ENCODE measurements at places on chromosomes 6 and 20.

- DNase-seq = no peak
Observed at GRCh38 chr6:27066802-27067201, 180.7 kb upstream of the PRSS16 start.

DNA sequence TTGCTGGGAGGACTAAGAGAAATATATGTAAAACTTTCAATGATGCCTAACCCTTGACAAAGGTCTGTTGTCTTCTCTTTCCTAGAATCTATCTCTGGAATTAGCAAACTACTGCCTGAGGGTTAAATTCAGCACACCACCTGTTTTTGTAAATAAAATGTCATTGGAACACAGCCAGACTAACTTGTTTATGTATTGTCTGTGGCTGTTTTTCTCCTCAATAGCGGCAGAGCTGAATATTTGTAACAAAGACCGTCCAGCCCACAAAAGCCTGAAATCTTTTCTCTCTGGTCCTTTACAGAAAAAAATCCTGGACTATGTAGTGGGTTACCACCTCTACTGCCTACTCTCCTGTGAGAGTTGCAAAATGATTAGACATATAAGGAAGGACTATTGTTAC is 33.3 kb upstream of the SYNDIG1 start:
- DNase-seq = no peak

GRCh38 chr6:43172104-43173007 is 1.3 kb downstream of the SRF start:
- DNase-seq = peak; percentile 68

DNA sequence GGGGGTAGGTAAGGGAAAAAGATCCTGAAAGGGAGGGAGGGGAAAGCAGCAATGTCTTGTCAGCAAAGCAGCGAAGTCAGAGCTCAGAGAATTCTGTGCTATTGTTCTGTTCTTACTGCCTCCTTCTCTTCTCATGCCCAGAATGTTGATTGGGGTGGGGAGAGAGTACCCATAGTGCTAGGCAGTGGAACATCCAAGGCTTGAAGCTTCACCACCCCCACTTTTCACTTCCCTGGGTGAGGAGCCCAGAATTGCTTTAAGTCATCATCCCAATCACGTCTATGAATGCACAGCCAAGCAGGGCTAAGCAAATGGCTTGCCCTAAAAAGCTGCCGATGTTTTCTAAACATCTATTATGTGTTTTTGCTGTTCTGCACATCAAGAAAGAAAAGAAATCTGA is 16.5 kb downstream of the REPS1 start:
- no peak for DNase-seq

DNA sequence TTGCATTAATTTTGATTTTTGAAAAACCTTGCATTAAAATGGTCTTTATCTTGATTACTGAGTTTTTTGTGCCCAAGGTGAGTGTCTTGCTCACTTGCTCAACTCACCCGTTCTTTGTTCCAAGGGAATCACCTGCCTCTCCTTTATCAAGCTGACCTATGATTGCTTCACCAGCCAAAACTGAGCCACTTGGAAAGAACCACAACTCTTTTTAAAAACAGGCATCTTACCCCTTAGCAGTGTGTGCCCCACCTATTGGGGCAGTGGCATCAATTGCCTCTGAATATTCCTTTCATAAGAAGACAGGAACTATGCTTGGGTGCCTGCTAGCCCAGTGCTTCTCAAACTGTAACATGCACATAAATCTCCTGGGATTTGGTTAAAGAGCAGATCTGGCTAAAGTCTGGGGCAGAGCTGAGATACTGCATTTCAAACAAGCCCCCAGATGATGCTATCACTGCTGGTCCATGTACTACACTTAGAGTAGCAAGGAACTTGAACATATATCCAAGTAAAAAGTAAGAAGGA is 3.3 kb upstream of the STK38 start:
- DNase-seq = no peak

DNA sequence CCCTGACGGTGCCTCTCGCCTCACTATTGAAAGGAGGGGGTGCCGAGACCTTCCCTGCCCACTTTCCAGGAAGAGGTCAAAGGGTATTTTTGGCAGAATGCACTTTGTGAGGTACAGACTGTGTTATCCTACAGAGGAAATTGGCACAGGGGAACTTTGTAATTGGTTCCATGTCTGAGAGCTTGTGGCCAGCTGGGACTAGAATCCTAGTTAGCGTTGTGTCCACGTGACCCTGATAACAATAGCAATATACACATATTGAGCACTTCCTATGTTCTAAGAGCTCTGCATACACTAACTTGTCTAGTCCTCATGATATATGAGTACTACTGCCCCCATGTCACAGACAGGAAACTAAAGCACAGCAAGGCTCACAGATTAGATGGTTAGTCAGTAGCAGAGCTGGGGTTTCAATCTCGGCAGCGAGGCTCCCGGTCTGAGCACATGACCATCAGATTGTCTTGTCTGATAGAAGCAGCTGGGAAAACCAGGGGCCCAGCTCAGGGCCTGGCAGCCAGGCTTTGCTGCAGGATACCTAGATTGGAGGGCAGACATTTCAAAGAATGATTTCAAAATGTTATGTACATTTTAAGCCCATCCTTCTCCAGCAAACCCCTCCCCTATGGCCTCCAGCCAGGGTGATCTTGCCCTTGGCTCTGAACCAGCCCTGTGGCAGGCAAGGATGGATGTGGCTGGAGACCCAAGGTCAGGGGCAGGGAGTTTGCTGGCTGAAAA is 1.4 kb downstream of the MAPK13 start:
- peak; percentile 68 for DNase-seq

GRCh38 chr6:159564456-159564855 is 128.6 kb downstream of the SOD2 start:
- no peak for DNase-seq

DNA sequence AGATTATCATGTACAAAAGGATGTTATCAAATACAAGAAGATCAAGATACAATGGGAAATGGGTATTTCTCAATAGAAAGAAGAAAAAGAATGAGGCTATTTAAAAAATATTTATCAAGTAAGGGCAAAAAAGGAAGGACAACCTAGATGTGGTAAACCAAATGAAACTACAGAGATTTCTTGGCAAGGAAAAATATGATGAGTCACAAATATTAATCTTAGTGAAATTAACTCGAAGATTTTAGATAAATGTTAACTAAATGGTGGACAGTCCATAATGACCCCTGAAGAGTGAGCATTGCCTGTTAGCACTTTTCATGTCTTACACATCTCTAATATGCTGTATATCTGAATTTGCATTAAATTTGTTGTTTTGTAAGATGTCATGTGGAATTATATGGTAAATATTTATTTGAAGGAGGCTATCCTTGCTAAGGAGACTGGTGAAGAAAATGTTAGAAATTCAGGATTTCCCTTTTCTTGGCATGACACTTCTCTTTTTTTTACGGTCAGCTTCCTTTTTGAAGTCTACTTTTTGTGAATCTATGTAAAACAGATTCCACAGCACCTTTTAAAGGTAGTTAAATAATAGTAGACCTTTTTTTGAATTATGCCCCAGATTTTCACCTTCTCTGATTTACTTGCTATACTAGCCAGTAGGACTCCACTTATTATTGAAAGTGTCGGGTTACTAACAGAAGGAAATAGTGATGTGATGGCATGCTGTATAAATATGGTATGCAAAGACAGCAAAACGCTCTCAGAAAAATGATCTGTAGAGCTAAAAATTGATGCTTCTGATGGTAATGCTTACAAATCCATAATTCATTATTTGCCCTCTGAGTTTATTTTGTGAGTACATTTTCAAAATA is 120.5 kb downstream of the HIVEP1 start:
- no peak for DNase-seq

DNA sequence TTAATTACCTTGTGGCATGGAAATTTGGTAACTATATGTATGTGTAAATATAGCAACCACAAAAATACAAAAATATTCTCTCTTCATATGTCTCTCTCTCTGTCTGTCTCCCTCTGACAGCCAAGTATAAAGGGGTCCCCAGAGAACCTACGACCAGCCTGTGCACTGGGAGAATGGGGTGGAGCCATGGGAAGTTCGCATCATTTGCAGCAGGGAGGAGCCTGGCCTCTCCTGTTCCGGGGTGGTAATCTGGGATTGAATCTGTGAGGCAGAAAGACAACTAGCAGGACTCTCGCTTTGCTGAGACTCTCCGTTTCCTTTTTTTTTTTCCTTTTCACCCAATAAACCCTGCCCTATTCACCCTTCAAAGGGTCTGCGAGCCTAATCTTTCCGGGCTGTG is 1109.1 kb downstream of the HACE1 start:
- DNase-seq = no peak

GRCh38 chr20:42093542-42094440 is 475.6 kb upstream of the CHD6 start:
- no peak for DNase-seq

DNA sequence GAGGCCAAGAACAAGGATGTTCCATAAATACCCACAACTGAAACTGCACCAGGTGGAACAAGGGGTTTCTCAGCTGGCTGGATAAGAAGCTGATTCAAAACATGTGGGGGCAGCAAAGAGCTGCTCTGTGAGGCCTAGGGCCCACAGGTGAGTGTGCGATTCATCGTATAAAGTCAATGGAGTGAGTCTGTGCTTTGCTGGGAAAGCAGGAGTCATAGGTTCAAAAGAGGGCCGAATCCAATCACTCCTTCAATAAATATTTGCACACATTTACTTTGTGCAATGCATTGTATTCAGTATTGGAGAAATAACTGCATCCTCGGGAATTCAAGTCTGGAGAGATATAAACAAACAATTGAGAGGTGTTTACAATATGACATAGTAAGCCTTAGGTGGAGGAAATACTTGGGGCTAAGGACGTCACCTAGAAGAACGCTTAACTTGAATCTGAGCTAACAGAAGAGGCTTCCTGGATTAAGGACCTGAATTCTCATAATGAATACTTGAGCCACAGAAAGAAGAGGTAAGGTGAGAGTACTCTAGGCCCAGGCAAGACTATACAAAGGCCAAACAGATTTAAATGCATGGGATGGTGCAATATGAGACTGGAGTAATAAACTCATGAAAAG is 83.7 kb upstream of the TMEM30A start:
- no peak for DNase-seq

DNA sequence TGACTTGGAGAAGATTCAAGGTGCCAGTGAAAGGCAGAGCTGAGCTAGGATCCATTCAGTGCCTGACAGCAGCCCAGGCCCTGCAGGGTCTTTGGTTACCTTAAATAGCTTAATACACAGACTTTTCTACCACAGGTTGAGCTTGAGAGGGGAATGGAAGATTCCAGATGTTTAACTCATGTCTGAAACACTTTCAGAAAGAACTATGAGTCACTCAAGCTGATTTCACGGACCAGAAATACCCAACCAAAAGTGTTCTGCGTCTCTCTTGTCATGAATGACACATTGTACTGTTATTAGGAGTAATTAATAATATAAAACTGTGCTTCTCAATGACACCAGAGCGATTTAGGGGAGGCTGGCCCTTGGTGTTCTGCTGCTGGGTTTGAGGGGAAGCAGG is 6.4 kb upstream of the PMEPA1 start:
- DNase-seq = no peak

GRCh38 chr20:49541733-49542513 is 26.0 kb downstream of the PTGIS start:
- DNase-seq = peak; percentile 47

DNA sequence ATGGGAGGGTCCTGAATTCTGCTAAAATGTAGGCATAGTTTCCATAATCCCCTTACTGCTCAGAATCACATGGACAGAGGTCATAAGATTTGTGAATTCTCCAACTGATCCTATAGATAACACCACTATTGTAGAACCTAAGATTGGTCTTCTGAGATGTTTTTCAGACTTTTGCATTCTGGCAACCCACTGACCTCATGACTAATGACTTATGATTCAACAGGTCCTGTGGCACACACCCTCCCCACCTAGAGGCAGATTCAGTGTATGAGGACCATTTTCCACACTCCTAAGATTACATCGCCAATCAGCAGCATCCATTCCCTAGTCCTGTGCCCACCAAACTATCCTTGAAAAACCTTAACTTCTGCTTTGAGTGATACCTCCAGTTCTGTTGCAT is 207.2 kb downstream of the BTBD9 start:
- DNase-seq = no peak

- DNase-seq = no peak
Observed at GRCh38 chr6:17417817-17418216, 24.4 kb downstream of the CAP2 start.

GRCh38 chr6:132341646-132342045 is 59.6 kb downstream of the MOXD1 start:
- no peak for DNase-seq

DNA sequence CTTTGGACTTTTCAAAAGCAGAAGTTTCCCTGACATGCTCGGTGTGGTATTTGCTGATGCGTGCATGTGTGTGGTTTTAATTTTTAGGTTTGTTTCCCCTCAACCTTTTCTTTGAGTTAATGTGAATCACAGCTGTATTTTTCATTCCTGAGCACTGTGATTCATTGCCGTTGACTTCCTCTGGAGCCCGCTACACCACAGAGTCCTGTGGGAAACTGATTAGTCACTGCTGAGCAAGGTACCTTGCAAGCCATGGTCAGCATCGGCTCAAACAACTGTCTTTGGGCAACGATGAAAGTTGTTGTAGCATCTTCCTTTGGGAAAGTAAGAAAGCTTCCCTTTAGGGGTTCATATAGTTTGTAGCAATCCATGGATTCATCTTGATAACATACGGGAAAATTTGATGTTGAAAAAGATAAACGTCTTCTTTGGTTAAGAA is 57.5 kb downstream of the RIN2 start:
- no peak for DNase-seq

DNA sequence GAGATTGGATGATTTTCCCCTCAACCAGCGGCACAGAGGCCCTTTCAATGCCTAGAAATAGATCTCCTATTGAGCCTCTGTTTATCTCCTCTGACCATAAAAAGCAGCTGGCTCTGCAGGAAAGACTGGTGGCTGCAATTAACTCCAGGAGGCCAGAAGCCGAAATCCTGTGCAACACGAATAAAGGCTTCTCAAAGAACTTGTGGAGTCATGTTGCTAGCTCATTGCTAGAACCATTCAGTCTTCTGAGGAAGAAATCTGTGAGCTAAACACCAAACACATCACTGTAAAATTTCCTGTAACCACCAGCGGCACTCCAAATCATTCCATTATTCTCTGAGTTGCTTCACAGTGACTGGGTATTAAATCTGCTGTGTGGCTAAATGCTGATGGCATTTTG is 49.1 kb upstream of the TPD52L1 start:
- DNase-seq = no peak

GRCh38 chr6:169622618-169623017 is 79.2 kb downstream of the WDR27 start:
- no peak for DNase-seq

GRCh38 chr6:25332655-25333071 is 53.5 kb downstream of the CARMIL1 start:
- peak; percentile 5 for DNase-seq
